BJ (cell line): ENCODE measurements at places on chromosomes 7 and 10.

- peak; percentile 39 for DNase-seq
Measured at GRCh38 chr10:21715531-21716195, 181.6 kb downstream of the MLLT10 start.

GRCh38 chr7:17130281-17131059 lies 168.0 kb upstream of the AHR start:
- peak; percentile 71 for DNase-seq

- DNase-seq: no peak
Measured at GRCh38 chr7:66198956-66199355, 6.2 kb upstream of the TPST1 start.

DNA sequence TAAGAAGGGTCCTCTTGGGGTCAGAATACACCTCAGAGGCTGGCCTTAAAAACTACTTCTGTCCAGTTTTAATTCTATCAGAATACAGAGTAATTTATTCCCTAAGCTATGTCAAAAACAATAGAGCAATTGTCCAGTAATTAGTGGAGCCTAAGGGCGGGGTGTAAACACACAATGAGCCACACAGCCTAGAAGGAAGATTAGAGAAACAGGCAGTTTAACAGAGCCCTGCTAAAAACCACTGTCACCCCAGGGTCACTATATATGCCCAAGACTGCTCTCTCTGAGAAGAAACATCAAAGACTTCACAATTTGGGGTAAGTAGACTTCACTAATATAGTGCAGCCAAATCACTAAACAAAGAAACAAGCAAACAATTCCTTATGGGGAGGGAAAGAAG lies 27.2 kb upstream of the WNT2 start:
- no peak for DNase-seq

- peak; percentile 99 for DNase-seq
Measured at GRCh38 chr7:28037220-28038010, 143.2 kb downstream of the JAZF1 start.

DNA sequence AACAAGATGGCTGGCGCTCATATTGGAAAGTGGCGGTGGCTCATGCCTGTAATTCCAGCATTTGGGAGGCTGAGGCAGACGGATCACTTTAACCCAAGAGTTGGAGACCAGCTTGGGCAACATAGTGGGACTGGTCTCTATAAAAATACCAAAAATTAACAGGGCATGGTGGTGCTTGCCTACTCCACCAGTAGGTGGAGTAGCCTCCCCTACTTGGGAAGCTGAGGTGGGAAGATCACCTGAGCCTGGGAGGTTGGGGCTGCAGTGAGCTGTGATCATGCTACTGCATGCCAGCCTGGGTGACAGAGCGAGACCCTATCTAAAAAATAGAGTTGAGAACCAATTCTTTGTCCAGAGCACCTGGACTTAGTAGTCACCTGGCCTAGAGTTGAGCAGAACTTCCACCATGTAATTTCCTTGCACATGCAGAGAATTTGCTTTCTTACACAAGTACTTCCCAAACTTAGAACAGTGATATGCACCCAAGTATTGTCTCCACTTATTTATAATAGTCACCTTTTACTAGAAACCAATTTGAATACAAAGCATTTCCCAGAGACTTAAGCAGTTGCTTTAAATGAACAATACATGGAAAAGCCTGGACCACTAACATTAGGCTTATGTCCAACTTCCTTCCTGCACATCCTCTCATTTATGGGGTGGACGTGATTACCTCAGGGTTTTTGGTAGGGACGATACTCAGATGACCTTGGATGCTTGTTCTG lies 15.9 kb downstream of the LAMB4 start:
- DNase-seq: no peak

DNA sequence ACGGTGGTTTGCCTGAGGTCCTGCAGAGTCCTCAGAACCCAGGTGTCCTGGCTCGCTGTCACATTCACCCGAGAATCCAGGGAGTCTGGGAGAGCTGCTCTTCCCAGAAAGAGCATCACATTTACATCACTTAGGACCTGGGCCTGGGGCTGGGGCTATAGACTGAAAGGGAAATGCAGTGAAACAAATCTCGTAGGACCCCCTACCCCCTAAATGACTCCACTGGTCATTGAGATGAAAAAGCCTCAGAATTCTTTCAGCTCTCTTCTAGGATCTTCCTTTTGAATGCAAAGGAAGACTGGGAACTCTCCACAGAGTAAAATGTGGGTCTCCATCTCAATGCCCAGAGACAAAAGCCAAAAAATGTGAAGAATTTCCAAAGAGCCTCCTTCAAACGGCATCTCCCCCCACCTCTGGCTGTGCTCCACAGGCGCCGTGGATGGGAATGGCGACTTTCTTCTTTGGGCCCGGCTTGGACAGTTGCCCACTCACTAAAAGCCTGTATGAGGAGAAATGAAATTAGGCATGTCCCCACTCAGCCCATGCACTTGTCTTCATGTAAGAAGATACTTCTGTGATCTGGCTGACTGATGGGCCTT lies 49.0 kb upstream of the PODXL start:
- DNase-seq: no peak

DNA sequence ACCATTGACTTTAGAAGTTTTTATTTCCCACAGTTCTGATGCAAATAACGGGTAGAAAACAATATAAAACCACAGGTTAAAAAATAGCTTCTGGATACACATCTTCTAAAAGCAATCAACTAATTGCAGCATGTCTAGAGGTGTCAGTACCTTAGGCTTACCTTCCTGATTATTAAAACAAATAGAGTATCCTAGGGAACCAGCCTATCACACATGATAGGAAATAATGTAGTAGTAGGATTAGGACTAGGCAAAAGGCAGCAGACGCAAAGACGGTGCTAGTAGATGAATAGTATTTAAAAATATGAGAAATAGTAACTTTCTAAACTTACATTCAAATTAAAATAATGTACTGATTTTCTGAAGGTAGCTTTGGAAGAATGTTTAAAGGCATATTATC lies 41.7 kb upstream of the PHYHIPL start:
- no peak for DNase-seq

DNA sequence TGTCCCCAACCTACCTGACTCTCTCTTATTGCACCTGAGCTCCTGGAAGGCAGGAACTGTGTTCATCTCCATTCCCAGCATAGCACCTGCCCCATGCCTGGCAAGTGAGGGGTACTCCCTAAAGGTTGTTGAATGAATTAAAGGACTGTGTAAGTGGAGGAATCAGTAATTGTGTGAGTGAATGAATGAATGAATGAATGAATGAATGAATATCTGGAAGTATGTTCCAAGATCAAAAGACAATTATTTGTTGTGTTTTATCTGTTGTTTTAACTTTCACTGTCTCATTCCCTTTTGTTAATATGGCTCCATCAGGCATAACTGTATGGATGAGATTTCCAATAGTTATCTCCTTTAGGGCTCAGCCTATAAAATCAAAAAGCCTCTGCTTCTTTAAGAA lies 4.0 kb downstream of the WIPF3 start:
- DNase-seq: no peak

DNA sequence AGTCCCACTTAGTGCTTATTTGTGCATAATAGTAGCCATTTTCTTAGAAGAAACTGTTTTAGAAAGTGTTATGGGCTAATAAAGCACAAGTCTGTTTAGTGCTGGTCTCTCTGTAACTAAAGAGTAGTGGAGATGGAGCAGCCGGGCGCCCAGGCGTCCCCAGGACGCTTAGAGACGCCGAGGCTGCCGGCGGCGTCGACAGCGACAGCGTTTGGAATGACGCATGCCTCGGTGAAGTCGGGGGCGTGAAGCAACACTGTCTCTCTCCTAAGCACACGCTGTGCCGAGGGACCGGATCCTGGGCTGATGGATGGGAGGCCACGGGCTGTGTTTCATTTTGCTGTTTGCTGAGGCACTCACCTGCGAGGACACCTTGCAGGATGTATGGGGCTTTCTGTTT lies 588.6 kb upstream of the FOXK1 start:
- no peak for DNase-seq

DNA sequence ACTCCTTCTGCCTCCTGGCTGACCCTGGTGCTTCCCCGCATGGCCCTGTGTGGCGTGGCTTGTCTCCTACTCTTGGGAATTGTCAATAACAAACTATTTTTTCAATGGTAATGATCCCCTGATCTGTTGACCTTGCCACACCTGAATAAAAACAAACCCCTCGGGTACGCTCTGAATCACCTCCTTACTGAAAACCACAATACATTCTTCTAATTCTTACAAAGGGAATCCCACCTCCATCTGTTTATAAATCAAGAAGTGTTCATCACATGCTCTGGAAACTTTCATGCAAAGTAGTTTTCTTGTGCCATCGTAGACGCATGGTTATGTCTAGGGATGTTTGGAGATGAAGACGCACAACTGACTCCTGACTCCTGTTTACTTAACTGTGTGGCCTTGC lies 245.8 kb downstream of the FRMD4A start:
- DNase-seq: no peak

GRCh38 chr10:86642499-86642898 lies 11.8 kb upstream of the OPN4 start:
- DNase-seq: no peak

- peak; percentile 42 for DNase-seq
Measured at GRCh38 chr10:79274279-79275104, 72.8 kb upstream of the PPIF start.

- DNase-seq: no peak
Measured at GRCh38 chr7:66556549-66557213, 72.0 kb upstream of the KCTD7 start.

DNA sequence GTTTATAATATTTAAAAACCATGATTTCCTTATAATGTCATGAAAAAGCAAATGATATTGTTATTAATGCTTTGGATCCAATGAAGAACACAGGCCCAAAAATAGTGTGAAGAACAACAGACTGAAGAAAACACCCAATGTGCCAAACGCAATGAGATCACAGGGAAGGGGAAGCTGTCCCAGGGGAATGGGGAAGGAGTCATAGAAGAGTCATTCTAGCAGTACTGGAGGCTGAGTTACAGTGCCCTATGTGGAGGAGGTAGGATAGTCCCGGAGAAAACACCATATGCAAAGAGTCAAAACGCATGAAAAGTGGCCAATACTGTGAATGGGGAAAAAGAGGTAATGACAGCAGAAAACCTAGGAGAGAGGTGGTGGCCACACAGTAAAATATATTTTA lies 50.9 kb downstream of the TPK1 start:
- DNase-seq: no peak

DNA sequence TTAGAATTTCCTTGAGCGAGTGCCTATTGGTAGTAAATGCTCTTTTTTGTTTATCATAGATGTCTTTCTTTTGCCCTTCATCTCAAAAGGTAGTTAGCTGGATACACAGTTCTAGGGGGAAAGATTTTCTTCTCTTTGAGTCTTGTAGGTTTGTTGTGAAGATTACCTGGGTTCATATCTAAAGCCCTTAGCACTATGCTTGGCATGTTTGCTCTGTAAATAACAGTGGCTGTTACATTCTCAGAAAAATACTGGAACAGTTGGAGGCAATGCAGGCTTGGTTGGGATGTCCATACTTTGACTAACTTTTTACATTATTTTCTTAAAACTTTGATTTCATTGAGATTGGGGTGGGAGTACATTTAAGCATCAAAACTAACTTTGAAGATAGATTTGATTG lies 144.0 kb downstream of the AUTS2 start:
- DNase-seq: no peak

DNA sequence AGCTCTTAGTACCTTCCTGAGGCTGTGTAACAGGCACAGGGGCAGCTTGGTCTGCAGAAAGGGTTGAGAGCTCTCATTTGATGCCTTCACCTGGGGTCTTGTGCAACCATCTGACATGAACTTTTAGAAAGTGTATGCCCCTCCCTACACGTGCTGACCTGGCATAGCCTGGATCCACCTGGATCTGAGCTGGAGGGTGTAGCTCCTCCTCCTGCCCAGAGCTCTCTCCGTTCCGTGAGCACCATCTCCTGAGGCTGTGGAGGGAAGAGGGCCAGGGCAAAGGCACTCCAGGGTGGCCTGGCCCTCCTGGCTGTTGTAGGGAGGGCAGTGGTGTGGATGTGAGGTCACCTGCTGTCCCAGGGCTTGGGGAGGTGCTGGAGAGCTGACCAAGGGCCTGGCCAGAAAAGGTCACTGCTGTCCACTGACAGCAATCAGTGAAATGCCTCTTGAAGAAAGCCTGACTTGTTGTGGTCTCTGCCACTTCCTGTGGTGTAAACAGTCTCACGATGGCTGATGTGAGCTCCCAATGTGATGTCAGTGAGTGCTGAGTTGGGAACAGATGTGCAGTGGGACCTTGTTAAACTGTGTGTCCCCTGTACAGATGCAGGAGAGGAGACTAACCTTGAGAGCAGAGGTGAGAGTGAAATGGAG lies 23.0 kb downstream of the AMZ1 start:
- DNase-seq: no peak

GRCh38 chr7:158738841-158739240 lies 34.2 kb upstream of the NCAPG2 start:
- DNase-seq: no peak

GRCh38 chr7:118844748-118845147 lies 620.2 kb downstream of the ANKRD7 start:
- DNase-seq: no peak

DNA sequence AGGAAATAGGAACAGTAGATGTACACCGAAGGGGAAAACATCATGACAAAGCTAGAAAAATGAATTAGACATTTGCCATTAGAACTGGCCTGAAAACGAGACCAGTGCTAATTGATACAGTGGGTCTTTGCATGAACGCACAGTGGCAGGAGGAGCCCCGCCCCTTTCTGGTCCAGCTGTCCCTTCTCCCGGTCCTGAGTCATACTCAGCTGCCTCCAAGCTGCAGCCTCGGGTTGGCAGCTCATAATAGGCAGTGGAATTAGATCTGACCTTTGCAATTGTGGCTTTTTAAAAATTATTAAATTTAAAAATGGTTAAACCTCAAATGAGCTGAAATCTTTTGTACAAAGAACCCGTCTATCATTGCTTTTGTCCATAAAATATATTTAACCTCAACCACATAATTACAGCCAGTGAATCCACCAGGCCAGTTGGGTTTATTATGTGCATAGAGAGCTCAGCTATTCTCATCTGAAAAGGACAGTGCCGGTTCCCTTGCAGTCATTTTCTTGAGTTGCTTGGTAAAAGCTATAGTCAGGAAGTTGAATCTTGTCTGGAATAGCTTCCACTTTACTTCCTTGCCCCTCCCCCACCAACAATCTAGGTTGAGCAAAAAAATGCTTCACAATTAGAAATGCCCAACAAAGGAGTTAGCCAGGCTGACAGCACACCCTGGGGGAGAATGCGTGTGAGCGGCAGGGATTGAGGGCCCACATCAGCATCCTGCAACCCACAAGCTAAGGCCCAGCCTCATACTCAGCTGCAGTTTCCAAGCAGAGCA lies 147.1 kb downstream of the BUB3 start:
- no peak for DNase-seq

- DNase-seq: no peak
Measured at GRCh38 chr7:156778668-156779067, 114.3 kb downstream of the LMBR1 start.

DNA sequence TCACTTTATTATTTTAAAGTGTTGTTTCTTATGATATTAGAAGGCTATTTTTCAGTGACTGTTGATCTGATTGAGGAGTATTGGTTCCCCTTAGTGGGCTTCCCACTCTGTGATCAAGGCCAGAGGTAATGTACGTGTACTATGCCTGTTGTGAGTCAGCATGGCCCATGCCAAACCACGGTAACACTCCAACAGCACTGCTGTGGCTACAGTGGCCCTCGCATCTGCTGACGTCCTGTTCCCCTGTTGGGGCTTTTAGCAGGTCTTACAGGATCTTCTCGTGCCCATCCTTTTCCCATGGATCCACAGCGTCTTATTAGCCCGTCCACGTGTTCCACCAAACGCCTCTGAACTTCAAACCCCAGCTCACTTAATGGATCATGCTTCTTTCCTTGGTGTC lies 964.6 kb upstream of the CELF2 start:
- no peak for DNase-seq

- DNase-seq: no peak
Measured at GRCh38 chr10:28072573-28072972, 73.7 kb upstream of the ODAD2 start.

GRCh38 chr10:131210181-131210580 lies 101.3 kb downstream of the TCERG1L start:
- no peak for DNase-seq
